ENCODE measurements at places on chromosomes 7 and 10.

- H3K4me3 ChIP-seq, result no peak overlapping the region
- no peaks in the 10 kb centered on the region for H3K36me3 ChIP-seq
- H3K27me3 ChIP-seq, result no peaks in the 10 kb centered on the region
- H3K27ac ChIP-seq, result no peak overlapping the region
- no peaks in the 10 kb centered on the region for H3K4me1 ChIP-seq
These were observed 86.2 kb downstream of the ADCY1 start for GRCh38 chr7:45660201-45660900.

GRCh38 chr10:125489731-125490130 lies 193.2 kb downstream of the TEX36 start:
- H3K4me1 ChIP-seq, result no peaks in the 10 kb centered on the region
- H3K4me3 ChIP-seq, result no peak overlapping the region
- no peak for DNase-seq
- H3K36me3 ChIP-seq, result no peaks in the 10 kb centered on the region

GRCh38 chr7:136605532-136606329 lies 262.7 kb upstream of the CHRM2 start:
- H3K27me3 ChIP-seq, result no peaks in the 10 kb centered on the region
- no peak overlapping the region for H3K27ac ChIP-seq
- H3K4me1 ChIP-seq, result no peaks in the 10 kb centered on the region

GRCh38 chr10:30857803-30858202 lies 173.9 kb downstream of the ZNF438 start:
- no peak overlapping the region for H3K4me3 ChIP-seq
- no peaks in the 10 kb centered on the region for H3K27me3 ChIP-seq
- DNase-seq, result peak; percentile 93
- peaks cover 6% of the 10 kb centered on the region for H3K4me1 ChIP-seq

- H3K27me3 ChIP-seq, result no peaks in the 10 kb centered on the region
- no peaks in the 10 kb centered on the region for H3K4me1 ChIP-seq
- H3K4me3 ChIP-seq, result no peak overlapping the region
- DNase-seq, result no peak
These were observed 1123.5 kb upstream of the AUTS2 start for GRCh38 chr7:68474661-68475216.

- no peaks in the 10 kb centered on the region for H3K4me1 ChIP-seq
- H3K4me3 ChIP-seq, result no peak overlapping the region
- no peaks in the 10 kb centered on the region for H3K27me3 ChIP-seq
- H3K27ac ChIP-seq, result no peak overlapping the region
- H3K36me3 ChIP-seq, result no peaks in the 10 kb centered on the region
- no peak for DNase-seq
These were observed 321.2 kb downstream of the DNAJB6 start for GRCh38 chr7:157657741-157658740.

DNA sequence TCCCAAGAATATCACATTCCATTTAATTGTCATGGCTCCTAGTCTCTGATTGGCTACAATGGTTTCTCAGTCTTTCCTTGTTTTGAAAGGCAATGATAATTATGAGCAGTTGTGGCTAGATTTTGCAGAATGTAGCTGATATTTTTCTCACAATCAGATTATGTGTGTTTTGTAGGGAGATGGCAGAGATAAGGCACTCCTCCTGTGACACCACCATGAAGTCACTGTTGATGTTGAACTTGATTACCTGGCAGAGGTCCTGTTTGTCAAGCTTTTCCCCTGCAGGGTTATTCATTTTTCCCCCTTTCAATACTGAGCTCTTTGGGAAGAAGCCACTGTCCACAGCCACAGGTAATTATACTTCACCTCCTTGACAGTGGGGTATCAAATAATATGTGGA lies 602.9 kb upstream of the PFKP start:
- no peak for DNase-seq
- no peaks in the 10 kb centered on the region for H3K36me3 ChIP-seq
- H3K27ac ChIP-seq, result no peak overlapping the region
- no peaks in the 10 kb centered on the region for H3K4me1 ChIP-seq
- H3K27me3 ChIP-seq, result no peaks in the 10 kb centered on the region

DNA sequence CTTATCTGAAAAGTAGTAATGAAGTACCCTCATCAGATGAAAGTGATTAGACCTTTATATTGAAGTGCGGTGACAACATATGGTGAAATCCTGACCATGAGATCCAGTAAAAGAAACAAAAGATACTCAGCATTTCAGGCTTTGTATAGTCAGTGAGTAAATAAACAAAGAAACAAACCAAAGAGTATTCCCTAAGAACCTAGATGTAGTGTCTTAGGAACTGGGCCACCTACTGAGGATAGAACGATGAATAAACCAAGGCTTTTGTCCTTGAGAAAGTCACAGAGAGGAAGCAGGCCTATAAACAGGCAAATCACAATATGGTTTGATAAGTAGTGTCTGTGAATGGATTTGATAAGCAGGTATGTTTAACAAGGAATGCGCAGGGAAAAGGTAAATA lies 46.2 kb downstream of the ZNF277 start:
- DNase-seq, result no peak
- H3K4me3 ChIP-seq, result no peak overlapping the region
- no peak overlapping the region for H3K27ac ChIP-seq
- no peaks in the 10 kb centered on the region for H3K27me3 ChIP-seq

DNA sequence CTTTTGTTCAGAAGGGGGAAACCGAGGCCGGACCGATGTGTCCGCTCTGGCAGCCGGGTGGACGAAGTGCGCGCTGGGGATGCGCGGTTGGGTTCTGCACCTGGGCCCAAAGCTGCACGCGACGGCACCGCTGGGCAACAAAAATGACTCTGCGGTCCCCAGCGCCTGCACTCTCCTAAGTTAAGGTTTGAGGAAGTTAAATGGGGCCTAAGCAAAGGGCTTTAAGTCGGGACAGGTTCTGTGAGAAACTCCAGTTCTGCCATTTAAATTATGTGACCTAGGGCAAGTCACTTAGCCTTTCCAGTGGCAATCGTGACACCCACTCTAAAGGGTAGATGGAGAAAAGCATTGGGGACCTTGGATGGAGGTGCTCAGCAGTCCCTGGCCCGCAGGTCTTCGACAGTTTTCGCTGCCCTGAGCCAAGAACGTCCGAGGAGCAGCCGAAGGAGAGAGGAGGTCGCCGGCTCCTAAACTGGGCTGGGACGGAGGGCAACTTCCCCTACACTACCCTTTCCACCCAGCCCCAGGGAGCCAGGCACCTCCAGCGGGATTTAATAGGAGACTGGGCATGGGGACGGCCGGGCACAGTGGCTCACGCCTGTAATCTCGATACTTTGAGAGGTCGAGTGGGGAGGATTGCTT lies 534 bp upstream of the ACBD5 start:
- DNase-seq, result peak; percentile 17
- H3K4me3 ChIP-seq, result peak overlapping the region; percentile 87
- peaks cover 10% of the 10 kb centered on the region for H3K4me1 ChIP-seq
- H3K36me3 ChIP-seq, result no peaks in the 10 kb centered on the region
- H3K27ac ChIP-seq, result peak overlapping the region; percentile 92

DNA sequence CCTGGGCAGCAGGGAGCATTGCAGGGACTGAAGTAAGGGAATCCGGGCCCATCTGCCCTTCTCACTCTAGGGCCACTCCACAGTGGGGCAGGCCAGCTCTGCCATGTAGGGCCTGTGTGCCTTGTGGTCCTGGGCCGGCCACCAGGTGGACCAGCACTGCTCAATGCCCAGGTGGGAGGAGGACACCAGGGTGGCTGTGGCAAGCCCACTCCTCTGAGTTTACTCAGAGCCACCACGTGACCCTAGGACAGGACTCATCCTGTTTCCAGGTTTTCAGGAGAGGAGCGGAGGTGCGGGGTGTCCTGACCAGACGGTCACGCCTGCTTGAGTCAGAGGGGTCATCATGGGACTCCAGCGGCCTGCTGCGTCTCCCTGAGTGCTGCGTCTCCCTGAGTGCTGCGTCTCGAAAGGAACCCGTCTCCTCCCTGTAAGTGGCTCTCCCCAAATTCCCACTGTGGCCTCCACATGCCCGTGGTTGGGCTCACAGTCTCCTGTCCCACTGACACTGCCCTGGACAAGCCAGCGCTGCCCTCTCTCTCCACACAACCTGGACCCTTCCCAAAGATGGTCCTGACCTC lies 2.9 kb downstream of the CFAP46 start:
- no peak for DNase-seq
- H3K27ac ChIP-seq, result no peak overlapping the region
- no peaks in the 10 kb centered on the region for H3K36me3 ChIP-seq

DNA sequence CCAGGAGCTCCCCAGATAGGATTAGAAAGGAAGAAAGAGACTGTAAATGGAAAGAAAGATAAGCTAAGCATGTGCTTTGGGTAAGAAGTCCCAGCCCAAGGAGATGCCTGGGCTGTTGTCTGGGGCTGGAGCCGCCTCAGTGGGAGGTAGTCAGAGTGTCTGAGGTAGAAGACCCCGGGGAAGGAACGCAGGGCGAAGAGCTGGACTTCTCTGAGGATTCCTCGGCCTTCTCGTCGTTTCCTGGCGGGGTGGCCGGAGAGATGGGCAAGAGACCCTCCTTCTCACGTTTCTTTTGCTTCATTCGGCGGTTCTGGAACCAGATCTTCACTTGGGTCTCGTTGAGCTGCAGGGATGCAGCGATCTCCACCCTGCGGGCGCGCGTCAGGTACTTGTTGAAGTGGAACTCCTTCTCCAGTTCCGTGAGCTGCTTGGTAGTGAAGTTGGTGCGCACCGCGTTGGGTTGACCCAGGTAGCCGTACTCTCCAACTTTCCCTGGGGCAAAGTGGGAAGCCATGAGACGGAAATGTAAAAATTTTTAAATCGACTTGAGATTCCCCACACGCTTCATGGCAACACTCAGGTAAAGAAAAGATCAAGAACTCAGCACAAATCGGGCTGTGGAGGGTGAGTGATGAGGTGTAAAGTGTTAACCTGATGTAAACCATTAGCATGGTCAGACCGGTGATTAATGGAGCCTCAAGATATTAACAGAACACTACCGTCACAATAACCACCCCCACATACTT lies 1.3 kb downstream of the HOXA1 start:
- DNase-seq, result no peak
- H3K27me3 ChIP-seq, result no peaks in the 10 kb centered on the region
- H3K27ac ChIP-seq, result no peak overlapping the region
- H3K36me3 ChIP-seq, result no peaks in the 10 kb centered on the region

GRCh38 chr7:16098585-16099179 lies 322.7 kb downstream of the CRPPA start:
- H3K27ac ChIP-seq, result no peak overlapping the region
- peak; percentile 43 for DNase-seq
- no peaks in the 10 kb centered on the region for H3K27me3 ChIP-seq
- no peak overlapping the region for H3K4me3 ChIP-seq
- no peaks in the 10 kb centered on the region for H3K36me3 ChIP-seq

Measured in fibroblast of lung (primary cell).